ENCODE measurements at places on chromosomes 12 and 14.

DNA sequence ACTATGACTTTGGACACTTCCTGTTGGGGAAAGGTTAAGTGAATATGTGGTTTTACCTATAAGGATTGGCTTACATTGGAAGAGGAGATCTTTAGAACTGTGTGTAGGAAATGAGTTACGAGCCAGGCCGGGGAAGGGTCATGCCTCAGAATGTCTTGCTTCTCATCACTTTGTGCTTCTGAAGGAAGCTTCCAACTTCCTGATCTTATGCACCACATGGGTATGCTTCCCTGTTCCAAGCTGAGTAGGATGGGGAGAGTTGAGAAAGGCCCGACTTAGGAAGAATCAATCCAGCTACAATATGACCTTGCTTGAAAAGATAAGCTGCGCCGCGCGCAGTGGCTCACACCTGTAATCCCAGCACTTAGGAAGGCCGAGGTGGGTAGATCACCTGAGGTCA, 59.9 kb downstream of the STXBP6 start:
- no peak for DNase-seq

- no peak for DNase-seq
These were observed 25.6 kb upstream of the C12orf71 start for GRCh38 chr12:27107986-27108385.

- no peak for DNase-seq
These were observed 518.7 kb downstream of the TMEM121 start for GRCh38 chr14:106044949-106045596.

GRCh38 chr12:91633734-91634357, 451.2 kb upstream of the DCN start:
- DNase-seq, result no peak

DNA sequence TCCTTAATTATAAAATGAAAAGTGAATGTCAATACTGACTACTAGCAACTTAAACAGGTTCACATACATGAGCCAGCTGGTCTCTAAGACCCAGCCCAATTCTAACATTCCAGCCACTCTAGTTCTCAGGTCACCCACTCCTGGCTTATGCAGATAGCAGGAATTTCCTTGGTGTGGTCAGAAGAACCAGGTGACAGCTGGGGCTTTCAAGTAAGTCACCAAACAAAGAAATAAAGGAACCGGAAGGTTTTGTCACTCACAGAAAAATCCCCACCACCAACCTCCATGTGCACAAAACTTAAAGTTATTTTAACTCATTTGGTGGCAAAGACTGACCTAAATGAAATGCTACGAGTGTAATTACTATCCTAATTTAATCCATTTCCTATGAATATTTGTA, 129.6 kb upstream of the CDKN3 start:
- DNase-seq, result no peak

DNA sequence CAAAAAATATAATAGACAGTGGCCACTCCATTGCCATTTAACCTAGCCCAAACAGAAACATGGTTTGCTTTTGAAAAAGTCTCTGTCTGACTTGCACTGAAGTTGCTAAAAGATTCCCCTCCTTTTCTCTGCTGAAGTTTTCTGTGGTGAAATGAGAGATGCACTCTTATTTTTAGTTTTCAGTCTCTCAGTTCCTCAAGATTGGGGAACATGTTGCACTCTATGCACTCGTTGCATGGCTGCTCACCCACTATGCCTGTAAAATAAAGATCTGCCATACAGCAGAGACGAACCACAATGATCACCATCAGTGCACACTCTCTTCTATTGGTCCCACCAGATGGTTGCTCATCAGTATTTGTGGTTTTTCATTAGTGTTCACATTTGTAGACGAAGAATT, 13.1 kb upstream of the DAAM1 start:
- DNase-seq, result no peak

GRCh38 chr12:112685321-112685720, 106.2 kb upstream of the RPH3A start:
- DNase-seq, result no peak

DNA sequence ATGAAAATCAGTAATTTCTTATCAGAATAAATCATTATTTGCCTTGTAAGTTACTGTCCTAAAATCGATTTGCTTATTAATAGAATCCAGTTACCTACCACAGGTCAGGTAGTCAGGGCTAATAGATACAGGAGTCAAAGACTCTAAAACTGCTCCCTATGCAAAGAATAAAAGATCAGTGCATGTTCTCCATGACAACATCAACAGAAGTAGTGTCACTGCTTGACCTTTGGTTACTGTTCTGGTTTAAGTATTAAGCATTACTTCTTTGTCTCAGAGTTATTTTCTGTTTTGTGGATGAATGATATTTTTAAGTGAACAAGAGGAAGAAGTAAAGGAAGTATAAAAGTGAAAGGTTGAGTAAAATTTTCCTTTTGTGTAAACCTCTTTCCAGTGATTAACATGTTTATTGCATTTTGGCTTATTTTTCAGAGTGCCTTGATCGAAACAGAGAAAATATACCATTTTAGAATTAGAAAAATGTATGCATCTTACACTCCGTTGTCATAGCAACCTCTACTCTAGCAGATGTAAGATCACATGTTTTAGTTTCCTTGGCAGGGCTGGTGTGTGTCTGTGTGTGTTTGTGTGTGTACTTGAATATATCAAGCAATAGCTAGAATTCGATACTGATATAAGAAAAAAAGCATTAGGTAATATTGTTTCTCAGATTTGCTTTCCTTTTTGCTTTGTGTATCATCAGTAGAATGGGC, 44.7 kb downstream of the ABCD2 start:
- no peak for DNase-seq

GRCh38 chr12:32893043-32893442, 3.5 kb downstream of the PKP2 start:
- DNase-seq, result no peak

DNA sequence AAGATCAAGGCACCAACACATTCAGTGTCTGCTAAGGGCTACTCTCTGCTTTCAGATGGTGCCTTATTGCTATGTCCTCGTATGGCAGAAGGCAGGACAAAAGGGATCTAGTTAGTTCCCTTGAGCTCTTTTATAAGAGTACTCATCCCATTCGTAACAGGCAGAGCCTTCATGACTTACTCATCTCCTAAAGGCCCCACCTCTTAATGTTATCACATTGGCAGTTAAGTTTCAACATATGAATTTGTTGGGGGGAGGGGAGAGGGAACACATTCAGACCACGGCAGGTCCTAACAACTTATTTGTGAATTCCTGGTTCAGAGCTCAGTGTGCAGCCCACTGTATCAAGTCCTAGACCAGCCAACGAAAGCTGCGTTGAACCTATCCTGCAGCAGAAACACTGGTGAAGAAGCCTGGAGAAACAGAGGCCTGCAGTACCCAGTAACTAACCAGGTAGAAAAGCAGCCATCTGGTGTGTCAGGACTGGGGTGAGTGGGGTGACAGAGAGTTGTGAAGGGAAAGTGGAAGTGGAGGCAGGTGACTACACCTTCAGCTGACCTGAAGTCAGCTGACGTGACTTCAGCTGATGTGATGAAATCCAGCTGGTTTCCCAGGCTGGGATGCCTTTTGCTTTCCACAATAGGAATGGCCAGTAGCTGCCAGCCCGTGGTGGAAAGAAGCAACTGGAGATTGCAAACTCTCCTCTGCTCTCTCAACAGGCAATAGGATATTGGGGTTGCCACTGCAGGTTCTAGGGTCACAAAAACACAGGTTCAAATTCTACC, 101.6 kb upstream of the PLXNC1 start:
- no peak for DNase-seq

GRCh38 chr12:68280240-68280639, 26.8 kb upstream of the IL22 start:
- DNase-seq, result no peak

DNA sequence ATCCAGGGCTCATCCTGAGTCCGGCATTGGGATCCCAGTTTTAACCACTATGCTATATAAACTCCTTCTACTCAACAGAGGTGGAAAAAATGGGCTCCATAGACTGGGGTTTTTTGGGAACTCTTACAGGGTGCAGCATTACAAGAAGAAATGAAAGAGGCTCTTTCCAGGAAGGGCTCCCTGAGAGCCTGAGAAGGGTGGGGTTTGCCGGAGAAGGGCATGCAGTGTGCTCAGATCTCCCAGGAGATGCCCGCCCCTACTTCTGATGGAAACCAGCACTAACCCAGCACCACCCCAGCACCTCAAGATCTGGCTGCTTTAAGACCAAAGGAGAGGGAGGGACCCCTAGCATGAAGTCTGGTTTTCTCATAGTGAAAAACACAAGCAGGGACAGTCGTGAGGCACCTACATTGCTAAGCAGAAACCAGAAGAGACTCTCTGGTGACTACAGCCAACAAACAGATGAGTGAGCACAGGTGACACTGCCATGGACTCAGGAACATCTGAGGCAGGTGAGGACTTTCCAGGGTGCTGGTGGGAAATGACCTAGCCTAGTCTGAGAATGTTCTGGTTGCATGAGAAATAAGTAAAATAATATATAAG, 43.9 kb upstream of the HSP90B1 start:
- DNase-seq, result no peak

DNA sequence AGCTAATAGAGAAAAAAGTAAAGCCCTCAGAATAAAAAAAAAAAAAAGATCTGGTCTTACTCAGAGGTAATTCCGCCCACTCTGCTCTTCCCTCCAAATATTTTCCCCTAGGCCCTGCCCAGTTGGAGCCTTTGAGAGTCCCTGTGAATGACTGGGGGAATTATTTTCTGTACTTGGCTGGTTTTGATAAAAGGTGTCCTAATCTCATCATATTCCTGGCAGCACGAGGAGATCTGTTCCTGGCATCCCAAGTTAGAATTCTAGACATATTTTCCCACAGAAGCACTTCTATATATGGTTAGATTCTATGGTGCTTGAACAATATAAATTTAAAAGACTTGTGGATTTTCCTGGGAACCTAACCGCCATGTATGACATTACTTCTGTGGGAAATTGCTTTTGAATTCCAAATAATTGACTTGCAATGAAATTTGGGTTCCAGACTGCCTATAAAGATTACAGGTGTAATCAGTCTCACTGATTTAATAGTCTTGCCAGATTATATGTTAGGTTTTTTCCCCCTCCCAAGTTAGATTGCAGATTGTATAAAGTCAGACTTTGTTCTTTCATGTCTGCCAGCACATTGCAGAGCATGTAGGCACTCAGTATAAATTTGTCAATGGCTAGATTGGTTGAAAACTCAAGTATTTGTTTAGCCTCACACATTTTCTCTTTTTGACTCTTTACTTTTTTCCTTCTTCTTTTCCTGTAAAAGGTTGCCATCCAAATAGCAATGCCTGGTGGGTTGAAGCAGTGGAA, 12.3 kb downstream of the GPX2 start:
- no peak for DNase-seq

GRCh38 chr12:27733052-27733656, 22.5 kb downstream of the MRPS35 start:
- DNase-seq, result no peak

- no peak for DNase-seq
These were observed 284.8 kb downstream of the FBXL14 start for GRCh38 chr12:1309613-1310012.

GRCh38 chr14:20550926-20551325, 9.9 kb downstream of the RNASE9 start:
- DNase-seq, result no peak

DNA sequence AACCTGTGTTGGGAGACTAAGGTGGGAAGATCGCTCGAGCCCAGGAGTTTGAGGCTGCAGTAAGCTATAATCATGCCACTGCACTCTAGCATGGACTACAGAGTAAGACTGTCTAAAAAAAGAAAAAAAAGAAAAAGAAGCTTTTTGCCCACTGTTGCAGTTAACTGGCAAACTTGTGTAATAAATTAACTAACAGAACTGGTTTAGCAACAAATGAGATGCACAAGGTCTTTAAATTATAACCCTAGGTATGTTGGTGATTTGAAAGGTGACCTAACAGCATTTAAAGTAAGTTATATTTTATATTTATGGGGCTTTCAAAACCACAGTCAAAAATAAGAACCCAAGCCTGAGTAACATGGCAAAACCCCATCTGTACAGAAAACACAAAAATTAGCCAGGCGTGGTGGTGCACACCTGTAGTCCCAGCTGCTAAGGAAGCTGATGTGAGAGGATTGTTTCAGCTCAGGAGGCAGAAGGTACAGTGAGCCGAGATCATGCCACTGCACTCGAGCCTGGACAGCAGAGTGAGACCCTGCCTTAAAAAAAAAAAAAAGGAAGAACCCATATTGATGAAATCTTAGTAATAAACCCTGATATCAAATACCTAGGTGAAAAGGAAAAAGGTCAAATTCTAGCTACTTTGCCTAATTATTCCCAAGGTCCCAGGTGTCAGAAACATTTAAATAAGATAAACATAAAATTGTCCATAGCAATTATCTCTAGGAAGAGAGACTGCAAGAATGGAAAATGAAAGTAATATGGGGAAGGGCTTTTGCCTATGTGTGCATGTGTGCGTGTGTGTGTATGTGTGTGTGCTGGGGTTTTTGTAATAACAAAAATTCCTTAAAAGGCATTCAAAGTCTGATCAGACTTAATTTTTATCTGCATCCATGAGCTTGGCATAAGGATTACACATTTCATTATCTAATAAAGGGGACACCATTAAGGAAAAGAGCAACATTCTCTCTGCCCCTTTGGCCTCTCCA, 15.4 kb downstream of the SYNE2 start:
- DNase-seq, result no peak

DNA sequence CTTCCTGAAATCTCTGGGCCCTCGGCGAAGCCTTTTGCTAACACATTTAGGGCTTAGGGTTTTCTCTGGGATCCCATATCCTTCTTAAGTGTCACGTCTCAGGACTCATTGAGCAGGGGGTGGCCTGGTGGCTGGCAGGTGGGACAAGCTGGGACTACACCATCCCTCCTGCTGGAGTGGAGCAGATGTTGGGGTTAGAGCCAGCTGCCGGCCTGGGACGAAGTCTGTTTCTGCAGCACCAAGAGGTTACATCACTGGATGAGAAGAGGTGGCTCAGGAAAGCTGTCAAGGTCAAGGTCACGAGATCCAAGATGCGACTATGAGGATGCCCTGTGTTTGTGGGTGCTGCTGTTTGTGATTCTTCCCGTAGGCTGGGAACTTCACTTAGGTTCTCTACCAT, 16.3 kb downstream of the SMCO2 start:
- DNase-seq, result no peak

DNA sequence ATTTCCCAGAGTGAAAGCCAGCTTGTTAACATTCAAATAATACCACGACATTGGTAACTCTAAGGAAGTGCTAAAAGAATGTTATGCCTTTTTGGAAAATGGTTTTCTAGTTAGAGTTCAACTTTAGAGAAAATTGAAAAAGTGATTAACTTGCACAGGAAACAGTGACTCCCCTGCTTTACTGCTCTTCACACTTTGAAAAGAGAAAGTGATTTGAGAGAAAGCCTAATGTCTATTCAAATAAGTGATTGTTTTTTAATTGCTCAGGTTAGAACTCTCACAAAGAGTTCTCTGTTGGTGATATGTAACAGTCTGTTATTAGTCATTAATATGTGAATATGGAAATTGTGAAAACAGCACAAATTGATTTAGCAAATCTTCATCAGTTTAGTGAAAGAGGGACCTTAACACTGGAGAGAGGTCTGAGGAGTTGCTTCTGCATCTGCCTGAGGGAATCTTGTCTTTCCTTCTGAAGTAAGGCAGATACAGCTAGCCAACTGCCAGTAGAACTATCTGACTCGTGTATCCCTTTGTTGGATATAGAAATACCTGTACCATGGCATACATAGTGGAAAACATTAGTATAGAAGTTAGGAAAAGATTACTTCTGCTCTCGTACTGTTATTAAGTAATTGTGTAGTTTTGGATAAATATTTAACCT, 25.5 kb downstream of the ATF7IP start:
- DNase-seq, result no peak
